Retina (tissue), 1 donor: ENCODE measurements at places on chromosomes 6 and 20.

DNA sequence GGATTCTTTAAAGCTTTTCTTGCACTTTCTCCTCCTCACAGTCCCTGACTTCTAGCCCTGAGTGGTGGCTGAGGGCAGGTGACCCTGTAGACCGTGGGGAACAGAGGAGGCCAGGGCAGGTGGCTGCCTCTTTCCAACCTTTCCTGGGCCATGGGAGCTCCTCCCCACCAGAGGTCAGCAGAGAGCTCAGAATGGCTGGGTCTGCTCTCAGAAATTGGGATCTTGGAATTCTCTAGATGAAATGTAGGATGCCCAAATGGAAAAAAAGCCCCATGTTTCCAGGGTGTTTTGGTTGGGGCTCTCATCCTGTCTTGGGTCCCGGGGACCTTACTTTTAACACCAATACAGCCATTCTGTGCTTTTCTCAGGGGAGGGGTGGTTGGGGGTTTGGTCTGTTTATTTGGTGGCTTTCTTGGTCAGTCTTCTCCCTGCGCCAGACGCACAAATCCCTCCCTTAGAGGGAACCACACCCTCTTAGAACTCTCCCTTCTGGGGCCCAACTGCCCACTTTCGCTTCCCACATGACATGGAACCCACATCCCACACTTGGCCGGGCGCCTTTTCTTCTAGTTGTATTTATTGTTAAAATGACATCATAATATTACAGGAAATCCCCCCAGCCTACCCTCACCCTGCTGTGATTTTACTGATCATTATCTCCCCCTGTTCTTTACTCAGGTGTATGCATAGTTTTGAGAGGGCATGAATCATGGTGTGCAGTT, 17.9 kb downstream of the GNAS start:
- peak; percentile 87 for DNase-seq

- peak; percentile 87 for DNase-seq
Measured at GRCh38 chr20:43187476-43188233, 2.1 kb downstream of the PTPRT start.

DNA sequence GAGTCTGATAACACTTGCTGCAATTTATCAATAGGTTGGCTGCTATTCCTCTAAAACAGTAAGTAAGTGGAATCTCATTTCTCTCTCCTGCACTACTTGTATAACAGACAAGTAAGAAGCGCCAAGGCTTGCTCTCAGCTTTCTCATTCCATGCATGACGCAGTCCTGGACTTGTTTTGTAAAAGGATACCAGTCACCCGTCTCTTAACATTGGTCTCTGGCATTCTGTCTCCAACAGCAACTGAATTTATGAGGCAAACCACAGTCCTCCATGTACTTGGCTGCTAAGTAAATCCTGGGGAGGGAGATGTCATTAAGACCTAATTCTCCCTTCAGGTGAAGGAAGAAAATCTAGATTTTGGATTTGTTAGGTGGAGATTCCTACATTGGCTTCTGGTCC, 115.4 kb downstream of the OPN5 start:
- DNase-seq: no peak

- no peak for DNase-seq
Measured at GRCh38 chr6:164337024-164337924, 922.8 kb downstream of the QKI start.

- peak; percentile 29 for DNase-seq
Measured at GRCh38 chr6:127383988-127384387, 40.6 kb upstream of the ECHDC1 start.

DNA sequence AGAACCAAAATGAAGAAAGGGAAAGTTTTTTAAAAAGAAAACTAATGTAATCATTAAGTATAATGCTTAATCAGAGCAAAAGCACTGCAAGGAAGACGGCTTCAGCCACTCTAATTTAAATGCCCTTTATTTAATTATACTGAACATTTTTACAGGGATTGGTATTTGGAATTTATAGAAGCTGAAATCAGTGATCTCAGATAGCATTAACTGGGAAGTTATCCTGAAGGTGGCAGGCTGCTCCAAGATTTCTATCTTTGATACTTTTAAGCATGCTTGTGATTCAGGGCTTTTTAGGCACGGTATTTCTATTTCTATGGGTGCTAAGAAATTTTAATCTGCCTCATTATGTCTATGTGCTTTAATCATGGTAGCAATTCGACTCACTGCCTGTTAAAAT, 1.3 kb upstream of the NDUFAF4 start:
- DNase-seq: no peak

DNA sequence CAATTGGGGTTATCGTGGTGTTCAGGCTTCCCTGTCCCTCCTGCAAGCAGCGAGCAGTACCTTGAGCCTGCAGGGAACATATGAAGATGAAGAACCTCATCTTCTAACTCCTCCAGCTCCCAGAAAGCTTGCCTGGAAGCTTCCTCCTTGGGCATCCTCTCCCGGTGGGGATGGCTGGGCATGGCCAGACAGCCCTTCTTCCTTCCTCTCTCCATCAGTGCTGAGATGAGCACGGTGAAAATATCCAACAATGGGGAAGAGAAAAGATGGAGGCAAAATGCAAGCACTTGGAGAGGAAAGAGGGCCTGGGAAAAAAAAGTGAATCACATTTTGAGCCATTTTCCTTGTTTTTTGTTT, 107.7 kb upstream of the FOXA2 start:
- DNase-seq: no peak
